CD4-positive, alpha-beta T cell treated with Interleukin-21 for 1 hour (primary cell): ENCODE measurements at places on chromosomes 7 and 10.

DNA sequence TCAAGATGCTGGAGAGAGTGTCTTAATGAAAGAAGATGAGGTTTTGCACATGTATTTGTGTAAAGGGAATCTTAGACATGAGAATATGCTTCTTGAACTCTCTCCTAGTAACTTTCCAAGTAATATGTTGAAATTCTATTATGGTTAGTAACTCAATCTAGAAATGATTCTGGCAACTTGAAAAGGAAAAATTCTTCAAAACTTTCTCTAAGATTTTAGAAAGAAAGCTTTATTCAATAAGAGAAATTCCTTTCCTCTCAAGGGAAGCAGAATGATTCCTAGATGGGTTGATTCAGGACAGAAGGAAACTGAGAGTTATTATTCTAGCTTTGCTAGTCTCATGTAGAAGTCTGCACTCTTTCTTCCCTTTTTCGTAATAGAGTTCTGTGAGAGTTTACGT lies 364.3 kb upstream of the PLXDC2 start:
- no peak for DNase-seq

GRCh38 chr7:77433901-77434300 lies 17.8 kb upstream of the GSAP start:
- DNase-seq, result no peak

DNA sequence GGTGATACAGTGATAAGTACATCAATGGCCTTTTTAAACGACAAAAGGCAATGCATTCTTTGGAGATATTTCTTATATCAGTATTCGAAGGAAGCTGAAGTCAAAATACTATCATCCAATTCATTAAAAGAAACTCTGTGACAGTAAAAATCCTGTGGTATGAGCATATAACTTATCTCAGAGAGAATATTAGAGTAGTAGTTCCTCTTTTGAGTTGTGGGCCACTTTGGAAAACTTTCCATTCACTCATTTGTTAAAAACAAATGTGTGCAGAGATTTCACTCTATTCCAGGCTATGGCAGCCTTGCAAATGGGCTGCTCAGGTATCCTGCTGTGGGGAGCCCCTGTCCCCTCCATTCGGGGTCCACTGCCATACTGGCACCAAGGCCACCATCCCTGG lies 55.3 kb upstream of the ZNF438 start:
- no peak for DNase-seq

DNA sequence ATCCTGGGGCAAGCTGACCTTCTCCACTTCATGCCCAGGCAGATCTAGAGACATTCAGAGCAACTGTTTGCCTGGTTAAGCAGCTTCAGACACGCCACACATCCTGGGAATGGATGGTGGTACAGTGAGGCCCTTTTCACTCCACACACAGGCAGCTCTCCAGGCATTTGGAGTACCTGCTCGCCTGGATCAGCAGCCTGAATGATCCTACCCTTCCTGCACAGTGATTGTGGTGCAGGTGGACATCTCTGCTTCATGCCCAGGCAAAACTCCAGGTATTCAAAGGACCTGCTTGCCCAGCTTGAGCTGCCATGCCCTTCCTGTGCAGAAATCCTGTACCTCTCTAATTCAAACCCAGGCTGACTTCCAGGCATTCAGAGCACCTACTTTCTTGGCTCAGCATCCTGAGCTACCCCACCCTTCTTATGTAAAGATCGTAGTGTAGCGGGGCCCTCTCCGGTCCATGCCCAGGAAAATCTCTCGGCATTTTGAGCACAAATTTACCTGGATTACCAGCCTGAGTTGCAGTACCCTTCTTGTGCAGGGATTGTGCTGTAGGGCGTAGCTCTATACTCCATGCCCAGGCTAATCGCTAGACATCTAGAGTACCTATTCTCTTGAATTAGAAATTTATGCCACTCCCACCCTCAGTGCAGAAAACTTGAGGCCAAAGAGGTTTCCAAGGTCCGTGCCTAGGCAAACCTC lies 972.8 kb downstream of the ANKRD7 start:
- DNase-seq, result no peak

DNA sequence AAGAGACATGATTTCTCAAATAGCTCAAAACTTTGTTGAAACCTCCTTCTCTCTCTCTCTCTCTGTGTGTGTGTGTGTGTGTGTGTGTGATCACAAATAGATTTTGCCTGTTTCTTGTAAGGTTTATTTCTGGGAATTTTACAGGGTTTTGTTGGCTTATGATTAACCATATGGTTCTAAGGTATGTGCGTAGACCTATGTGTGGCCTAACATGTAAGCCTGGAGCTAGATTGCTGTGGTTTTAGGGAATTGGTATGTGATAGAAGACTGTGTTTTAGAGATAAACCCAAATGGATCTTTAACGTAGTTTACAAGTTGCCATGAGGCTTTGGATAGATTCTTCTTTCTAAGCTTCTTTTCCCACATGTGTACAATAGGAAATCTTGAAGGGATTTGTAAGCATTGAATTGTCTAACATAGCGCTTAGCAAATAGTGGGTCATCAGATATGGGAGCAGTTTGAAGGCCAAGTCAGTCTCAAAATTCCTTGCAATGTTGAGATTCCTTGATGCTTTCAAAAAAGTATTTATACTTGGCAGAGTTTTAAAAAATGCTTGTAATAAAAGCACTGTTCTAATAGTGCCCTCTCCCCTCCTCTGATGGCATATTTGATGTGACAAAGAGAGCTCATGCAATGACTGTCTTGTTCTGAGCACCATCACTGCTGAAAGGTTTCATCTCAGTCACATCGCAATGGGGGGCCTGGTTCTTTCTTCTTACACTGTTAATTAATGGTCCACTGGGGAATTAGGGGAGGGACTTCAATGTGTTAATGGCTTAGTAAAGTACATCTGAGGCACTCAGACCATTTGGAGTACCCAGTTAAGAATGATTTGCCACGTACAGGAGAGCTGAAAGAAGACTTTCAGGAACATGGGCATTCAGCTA lies 118.2 kb downstream of the SNX10 start:
- DNase-seq, result no peak

DNA sequence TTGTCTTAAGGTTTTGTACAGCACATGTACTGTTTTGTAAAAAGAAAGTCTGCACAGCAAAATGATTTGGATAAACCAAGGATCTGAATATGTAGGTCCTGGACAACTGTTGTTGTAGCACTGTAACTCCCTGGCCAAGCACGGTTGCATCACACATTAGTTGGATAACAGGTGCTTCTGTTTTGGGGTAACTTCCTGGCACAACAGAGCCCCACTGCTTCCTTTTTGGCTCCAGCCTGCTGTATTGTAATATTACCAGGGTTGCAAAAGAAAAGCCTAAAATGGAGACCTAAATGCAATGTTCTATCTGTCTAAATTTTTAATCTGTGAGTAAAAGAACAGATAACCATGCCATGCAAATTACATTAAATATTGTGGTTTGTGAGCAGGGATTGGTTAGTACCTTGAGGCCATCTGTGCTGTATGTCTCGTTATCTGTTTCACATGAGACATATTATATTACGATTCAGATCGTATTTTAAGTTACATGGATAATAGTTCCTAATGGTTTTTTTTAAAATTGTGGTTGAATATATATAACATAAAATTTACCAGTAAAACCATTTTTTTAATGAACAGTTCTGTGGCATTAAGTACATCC lies 27.5 kb upstream of the WAC start:
- DNase-seq, result no peak
